ENCODE measurements at places on chromosomes 13 and 19.
A peak's percentile ranks its signal among the peaks of the same experiment; 100 is the strongest.

- DNase-seq: no peak
These were observed 20.5 kb downstream of the VASP start for GRCh38 chr19:45527731-45528130.

GRCh38 chr19:34366738-34367623, 2.0 kb downstream of the GPI start:
- no peak for DNase-seq

- no peak for DNase-seq
These were observed 27.2 kb downstream of the MYH14 start for GRCh38 chr19:50230379-50231351.

DNA sequence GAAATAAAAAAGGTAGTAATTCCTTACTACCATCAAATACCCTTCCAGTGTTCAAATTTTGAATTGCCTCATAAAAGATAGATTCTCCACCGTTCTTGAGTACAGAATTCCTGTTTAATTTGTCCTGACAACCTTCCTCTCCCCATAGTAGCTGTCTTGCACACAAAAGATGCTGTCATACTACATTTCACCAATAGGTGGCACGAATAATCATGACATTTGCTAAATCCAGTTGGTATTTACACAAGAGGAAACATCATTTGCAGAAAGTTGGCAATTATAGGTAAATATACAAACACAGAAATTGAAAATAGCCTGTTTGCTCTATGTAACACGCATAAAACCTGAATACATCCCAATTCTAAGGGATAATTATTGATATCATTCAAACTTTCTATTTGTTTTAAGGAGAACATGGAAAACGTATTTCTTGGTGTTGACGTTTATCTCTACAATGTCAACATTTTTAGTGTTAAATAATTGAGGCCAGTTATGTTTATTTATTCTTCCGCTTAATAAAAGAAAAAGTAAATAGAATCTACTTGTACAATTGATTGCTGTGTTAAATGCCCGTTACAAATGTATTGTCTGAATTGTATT, 58.3 kb upstream of the CLDN10 start:
- DNase-seq: peak; percentile 35

DNA sequence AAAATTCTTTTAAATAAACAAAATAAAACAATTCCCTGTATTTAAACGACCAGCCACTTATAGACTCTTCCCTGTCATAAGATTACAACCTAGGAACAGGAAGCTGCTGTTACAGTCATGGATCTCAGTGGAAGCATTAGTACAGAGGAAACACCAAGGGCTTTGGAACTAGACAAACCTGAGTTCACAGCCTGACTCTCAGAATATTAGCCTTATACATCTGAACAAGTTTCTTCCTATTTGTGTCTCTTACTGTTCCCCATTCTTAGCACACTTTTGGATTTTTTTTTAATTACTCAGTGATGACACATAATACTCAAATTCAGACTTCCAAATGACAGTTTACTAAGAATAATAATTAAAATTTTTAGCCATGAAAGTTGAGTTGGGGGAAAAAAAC, 46.1 kb downstream of the ZDHHC20 start:
- DNase-seq: no peak

GRCh38 chr19:19823916-19824315, 2.4 kb upstream of the ZNF506 start:
- no peak for DNase-seq

DNA sequence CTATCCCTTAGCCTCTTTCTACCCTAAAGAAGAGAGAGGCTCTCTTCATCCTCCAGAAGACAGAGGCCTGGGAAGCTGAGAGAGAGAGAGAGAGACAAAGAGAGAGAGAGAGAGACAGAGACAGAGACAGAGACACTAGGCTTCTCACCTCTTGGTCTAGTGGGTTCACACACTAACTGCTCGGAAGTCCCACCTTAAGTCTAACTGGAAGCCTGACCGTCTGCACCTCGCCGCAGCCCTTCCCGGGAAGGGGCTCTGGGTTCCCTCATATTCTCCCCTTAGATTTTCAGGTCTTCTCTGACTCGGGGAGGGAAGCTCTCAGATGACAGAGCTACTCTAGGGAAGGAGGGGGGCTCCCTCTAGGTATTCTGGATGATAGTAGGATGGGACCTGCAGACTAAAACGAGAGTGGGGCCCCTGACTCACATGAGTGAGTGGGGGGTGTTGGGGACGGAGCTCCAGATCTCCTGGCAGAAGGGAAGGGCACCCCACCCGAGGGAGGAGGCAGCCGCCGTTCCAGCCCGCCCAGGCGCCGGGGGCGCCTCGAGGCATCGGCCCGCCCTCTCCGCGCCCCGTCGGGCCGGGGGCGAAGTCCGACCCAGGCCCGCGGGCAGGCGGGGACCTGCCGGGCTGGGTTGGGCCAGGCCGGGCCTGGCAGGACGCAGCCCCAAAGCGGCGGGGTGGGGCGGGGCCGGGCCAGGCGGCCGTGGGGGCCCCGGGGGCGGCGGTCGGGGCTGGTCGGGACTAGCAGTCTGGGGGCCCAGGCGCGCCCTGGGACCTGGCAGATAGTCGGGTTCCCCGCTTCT, 2.0 kb upstream of the JUNB start:
- peak; percentile 76 for DNase-seq

DNA sequence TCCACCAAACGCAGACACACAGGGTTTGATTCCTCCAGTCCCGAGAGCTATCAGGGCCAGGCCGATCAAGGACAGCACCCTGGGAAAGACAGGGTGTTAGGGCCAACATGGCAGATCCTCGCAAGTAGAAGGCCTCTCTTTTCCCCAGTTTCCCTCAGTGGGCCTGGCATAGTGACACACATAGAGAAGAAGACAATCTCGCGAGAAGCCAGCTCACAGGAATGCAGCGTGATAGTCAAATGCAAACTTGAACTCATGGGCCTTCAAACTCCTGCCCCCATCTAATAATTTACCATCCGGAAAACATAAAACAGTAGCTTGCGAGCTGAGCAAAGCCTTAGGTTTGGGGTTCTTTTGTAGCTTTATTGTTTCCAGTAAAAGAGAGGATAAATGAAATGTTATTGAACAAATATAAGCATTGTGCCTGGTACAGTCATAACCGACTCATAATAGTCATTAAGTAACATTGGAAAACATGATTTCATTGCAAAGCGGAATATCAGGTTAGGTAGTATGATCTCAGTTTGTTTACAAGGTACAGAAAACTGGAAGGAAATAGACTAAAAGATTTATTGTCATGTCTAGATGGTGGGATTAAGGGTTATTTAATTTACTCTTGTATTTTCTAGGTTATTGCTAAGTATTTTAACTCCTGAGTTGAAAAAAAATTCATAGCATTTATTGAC, 30.5 kb downstream of the SLC15A1 start:
- no peak for DNase-seq

DNA sequence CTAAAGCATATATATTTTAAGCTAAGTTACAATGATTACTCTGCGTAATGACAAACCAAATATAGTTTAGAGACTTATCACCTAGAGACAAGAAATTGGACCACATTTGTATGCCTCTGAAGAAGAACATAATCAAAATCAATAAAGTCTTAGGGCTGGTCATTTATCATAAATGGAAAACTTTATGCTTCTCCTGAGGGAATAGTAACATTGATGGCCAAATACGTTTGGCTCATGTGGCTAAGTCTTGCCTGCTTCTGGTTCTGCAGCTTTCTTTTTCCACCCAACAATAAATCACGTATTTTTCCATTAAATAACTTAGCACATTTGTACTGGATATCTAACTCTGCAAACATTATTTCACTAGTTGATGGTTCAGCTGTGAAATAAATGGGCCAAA, 458.4 kb downstream of the SLITRK1 start:
- no peak for DNase-seq

GRCh38 chr19:55546011-55546410, 668 bp upstream of the SBK3 start:
- DNase-seq: no peak

DNA sequence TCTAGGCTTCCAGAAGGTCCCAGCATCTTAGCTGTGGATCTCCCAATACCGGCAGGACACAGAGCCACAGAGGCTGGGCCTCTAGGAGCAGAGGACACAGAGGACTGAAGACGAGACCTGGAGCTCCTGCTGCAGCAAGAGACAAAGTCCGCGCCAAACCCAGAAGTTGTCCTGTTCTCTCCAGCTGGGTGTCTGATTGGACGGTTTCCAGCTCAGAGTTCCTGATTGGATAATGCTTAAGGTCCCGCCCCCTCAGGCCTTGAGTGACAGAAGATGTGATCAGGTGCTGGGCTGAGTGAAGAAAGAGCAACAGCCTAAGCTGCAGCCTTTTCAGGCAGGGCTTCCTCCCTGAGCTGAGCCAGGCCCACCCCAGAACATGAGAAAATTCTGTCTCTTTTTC, 59.9 kb upstream of the ZNF85 start:
- DNase-seq: no peak

- DNase-seq: peak; percentile 39
These were observed 11.3 kb downstream of the LILRB4 start for GRCh38 chr19:54674021-54674617.

- no peak for DNase-seq
These were observed 1.6 kb downstream of the GRIN2D start for GRCh38 chr19:48395170-48395455.

GRCh38 chr13:47632311-47632710, 368.8 kb downstream of the SUCLA2 start:
- no peak for DNase-seq

- no peak for DNase-seq
These were observed 16.9 kb downstream of the MCF2L start for GRCh38 chr13:112985803-112986408.

DNA sequence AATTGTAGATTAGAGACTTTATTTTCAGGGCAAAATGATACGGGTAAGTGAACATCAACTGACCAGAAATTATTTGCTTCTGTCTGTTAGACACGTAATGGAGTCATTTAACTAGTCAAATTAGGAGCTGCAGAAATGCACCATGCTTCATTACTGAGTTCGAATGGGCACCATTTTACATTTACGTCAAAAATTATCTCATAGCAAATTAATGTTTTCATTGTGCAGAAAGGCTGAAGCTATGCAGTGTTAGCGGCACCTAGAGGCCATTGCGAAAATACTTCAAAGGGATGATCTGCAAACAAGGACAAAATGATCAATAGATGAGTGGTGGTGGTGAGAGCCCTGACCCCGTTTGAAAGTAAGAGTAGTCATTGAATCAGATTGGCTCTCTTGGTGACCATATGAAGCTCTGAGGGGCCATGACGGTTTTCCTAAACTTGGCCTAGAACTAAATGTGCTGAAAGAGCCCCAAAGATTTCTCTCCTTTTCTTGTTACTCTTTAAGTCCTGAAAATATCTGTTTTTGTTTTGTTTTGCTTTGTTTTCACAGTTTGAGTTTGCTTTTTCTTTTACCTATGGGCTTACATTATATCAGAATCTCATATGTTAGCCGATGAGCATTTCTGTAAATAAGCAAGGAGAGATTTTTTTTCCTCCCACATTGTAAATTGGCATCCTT, 277.9 kb downstream of the ZNF536 start:
- DNase-seq: peak; percentile 26

DNA sequence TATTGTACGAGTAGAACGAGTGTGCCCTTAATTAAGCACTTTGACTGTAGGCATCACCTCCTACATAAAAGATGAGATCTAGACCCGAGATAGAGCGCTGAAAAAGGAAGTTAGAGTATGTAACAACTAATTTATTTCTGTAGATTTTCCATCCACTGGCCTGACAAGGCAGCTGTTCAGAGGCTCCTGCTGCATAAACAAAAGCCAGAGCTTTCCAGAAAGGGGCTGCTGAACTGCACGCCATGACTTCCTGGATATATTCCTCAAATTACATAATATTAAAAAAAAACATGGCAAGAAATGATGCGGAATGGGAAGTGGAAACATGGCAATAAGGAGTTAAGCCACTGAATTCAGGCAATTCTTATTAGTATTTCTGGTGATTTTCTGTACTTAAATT, 89.7 kb downstream of the AKAP11 start:
- DNase-seq: no peak

- DNase-seq: no peak
These were observed 880 bp downstream of the SWSAP1 start for GRCh38 chr19:11375143-11375948.

DNA sequence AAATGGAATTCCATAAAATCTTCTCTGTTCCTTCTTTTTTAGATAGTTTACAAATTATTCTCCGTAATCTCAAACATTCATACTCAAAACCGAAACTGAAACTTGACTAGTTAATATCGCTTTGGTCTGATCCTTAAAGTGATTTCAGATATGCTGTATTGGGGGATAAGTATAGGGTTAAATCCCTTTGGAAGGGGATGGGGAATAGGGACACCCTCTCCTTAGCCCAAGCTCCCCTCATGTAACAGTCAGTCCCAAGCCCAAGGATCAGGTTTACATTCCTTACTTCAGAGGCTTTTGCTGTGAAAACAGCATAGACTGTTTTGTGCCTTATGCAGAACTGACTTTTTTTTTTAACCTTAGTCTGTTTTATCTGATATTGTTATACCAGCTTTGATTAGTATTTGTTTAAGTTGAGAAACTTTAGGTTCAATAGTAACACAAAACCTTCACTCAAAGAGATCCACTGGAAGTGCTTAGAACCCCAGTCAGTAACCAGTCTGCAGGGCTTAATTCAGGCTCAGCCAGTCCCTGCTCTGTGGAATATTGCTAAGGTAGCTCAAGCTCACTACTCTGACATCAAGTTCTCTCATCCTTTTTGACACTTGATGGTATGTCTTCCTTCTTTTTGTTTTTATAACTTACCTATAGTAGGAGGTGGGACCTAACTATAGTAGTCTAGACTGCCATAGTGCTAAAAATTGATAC, 10.5 kb downstream of the CDADC1 start:
- no peak for DNase-seq

DNA sequence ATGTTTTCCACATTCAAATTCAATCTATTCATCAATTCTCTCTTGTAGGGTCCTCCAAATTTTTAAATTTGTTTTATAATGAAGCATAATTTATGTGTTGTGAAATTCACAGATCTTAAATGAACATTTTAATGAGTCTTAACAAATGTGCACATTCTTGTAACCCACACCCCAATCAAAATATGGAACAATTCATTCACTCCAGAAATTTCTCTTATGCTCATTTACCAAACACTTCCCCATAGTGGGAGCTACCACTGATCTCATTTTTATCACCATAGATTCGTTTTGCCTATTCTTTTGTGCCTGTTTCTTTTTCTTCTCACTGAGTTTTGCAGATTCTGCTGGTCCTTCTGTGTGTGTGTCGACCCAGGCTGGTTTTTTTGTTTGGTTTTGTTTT, 664.1 kb downstream of the EFNB2 start:
- no peak for DNase-seq

- DNase-seq: peak; percentile 22
These were observed 162.1 kb upstream of the MIR17HG start for GRCh38 chr13:91185294-91185863.

Measured in Caki2 (cell line).